ENCODE measurements at places on chromosomes 1 and 21.
A peak's percentile ranks its signal among the peaks of the same experiment; 100 is the strongest.

- no peak for DNase-seq
Observed at GRCh38 chr21:19010996-19011395, 607.4 kb upstream of the TMPRSS15 start.

GRCh38 chr1:32962248-32962896, 2.2 kb downstream of the RNF19B start:
- no peak for DNase-seq

GRCh38 chr1:156241311-156241811, 623 bp upstream of the BGLAP start:
- no peak for DNase-seq

DNA sequence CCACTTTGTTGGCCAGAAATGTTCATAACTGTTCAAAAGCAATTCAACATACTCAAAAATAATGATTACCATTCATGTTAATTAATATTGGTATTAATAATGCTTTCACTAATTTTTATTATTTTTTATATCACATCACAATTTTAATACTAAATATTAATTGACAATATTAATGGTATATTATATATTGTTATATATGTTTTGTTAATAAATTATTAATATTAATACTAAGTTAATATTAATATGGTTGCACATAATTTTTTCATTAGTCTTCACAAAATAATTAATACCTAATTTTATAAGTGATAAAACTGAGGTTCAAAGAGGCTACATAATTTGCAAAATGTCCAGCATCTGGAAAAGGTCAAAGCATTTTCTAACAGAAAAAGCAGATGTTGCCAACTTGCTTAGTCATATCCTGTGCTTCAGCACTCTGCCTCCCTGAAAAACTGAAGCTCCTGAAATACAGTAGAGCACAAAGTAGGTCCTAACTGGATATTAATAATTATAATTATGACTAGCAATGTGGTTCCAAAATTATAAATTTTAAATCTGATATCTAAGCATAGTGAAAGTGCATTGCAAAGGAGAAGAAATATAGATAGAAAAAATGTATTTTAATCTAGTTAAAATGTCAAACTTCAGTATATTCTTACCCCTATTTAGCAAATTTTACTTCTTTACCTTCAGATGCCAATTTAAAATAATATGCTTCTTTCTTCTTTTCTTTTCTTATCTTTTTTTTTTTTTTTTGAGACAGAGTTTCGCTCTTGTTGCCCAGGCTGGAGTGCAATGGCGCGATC, 123.2 kb upstream of the TNFSF4 start:
- DNase-seq: no peak

GRCh38 chr1:22584001-22584562, 20.8 kb downstream of the EPHA8 start:
- no peak for DNase-seq

GRCh38 chr1:207152792-207153468, 48.9 kb downstream of the C4BPA start:
- DNase-seq: no peak

DNA sequence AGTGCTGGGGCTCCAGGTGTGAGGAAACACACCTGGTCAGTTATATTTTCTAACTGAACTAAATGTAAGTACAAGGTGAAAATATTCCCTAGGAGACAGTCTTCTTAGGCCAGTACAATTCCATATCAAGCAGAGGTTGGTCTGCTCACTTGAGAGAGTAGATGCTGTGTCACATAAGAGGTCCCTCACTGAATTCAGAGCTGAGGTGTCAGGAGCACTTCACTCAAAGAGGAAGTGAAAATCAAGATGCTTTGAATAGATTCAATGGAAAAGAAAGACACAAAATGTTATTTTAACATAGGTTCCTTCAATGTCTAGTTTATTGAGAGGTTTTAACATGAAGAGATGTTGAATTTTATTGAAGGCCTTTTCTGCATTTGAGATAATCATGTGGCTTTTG, 4.3 kb upstream of the FCRL3 start:
- no peak for DNase-seq

GRCh38 chr1:243663651-243664050, 186.4 kb downstream of the AKT3 start:
- DNase-seq: no peak

- no peak for DNase-seq
Observed at GRCh38 chr1:42720868-42721267, 19.2 kb downstream of the CLDN19 start.

GRCh38 chr1:229253151-229253974, 17.5 kb upstream of the RAB4A start:
- DNase-seq: peak; percentile 86

- DNase-seq: no peak
Observed at GRCh38 chr1:43542527-43543458, 12.1 kb downstream of the PTPRF start.

- DNase-seq: no peak
Observed at GRCh38 chr1:171769754-171770153, 11.7 kb upstream of the METTL13 start.

GRCh38 chr1:19013826-19014548, 57.5 kb upstream of the IFFO2 start:
- no peak for DNase-seq

DNA sequence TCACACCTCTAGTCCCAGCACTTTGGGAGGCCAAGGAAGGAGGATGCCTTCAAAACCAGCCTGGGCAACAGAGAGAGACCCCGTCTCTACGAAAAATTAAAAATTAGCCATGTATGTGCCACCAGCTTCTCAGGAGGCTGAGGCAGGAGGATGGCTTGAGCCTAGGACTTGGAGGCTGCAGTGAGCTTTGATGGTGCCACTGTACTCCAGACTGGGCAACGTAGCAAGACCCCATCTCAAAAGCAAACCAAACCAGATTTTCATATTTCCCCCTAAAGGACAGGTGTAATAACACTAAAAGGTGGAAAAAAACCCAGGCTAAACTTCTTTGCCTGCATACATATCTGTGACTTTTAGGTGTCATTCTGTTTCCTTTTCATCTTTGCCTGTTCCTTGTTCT, 3.7 kb downstream of the UCK2 start:
- DNase-seq: no peak

DNA sequence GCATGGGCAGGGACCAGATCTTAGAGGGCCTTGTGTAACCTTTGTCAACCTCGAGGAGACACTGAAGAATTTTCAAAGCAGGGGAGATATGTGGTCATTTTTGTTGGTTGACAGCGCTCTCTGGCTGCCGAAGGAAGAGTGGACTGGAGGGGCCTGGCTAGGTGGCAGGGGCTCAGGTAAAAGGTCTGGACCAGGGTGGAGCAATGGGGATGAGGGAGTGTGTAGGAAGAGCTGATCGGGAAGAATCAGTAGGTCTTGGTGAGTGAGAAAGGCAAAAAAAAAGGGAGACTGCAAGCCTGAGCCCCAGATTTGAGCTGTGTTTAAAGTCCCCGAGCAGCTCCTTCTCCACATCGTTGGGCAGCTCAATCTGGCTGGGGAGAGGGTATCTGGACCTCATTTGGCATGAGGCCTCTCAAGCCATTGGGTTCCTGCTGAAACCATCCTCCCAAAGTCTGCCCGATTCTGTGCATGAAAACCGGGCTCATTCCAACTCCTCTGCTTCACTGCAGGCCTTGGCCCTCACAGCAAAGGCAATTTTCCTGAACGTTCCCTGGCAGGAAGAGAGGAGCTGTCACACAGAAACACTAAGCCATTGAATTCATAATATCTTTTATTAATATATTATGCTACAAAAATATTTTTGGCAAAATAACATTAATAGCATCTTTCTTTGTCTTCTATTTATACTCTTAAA, 237.1 kb downstream of the TRABD2B start:
- DNase-seq: no peak

- DNase-seq: no peak
Observed at GRCh38 chr1:246005067-246005466, 502.0 kb downstream of the SMYD3 start.

DNA sequence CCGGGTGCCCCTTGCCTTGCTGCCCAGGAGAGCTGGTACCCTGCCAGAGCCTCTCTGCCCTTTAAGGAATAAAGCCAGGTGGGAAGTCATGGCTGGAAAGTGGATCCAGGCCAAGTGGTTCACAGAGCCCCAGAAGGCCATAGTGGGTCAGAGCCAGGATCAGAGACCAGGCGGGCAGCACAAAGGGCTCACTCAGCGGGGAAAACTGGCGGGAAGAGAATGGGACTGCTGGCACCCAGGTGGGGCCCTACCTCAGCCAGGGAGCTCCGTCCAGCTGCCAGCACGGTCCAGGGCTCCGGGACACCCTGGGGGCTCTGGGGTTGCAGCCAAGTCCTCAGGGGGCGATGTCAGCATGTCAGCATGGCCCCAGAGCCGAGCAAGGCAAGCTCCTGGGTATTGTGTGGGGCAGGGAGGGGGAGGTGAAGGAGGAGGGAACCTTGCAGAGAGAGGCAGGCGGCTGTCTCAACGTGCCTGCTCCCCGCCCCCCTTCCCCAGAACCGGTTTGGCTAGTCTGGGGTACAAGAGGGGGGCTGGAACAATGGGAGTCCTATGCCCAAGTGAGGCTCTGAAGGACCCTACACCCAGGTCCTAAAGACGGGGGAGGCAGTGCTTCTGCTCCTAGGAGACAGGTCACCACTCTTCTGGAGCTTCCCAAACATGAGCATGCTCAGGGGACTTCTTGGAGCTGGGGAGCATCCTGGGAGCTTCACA, at the start of gene ARHGEF19:
ARHGEF19 (minus strand) TSS at position 402 of the 711 bp plus-strand sequence. CDS start 3,598 bp downstream, outside the sequence.
- peak; percentile 94 for DNase-seq

DNA sequence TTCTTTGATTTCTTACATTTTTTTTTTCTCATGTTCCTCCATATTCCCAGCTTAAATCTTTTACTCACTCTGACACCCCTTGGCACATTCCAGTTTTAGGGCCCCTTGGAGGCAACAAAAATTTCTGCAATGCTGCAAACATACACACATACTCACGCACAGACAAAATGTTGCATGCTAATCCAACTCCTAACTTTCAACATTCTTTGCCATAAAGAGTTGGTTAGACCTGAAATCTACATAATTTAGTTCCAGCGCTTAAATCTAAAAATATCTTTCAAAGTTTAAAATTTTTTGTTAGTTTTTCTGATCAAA, 103.9 kb downstream of the PTPN14 start:
- DNase-seq: no peak

- DNase-seq: peak; percentile 51
Observed at GRCh38 chr1:27147842-27148518, 6.9 kb downstream of the SLC9A1 start.

DNA sequence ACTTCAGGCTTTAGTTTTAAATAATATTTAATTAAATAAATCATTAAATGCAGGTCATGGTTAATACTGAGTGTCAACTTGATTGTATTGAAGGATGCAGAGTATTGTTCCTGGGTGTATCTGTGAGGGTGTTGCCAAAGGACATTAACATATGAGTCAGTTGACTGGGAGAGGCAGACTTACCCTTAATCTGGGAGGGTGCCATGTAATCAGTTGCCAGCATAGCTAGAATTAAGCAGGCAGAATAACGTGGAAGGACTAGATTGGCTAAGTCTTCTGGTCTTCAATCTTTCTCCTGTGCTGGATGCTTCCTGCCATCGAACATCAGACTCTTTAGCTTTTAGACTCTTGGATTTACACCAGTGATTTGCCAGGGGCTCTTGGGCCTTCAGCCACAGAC, 85.3 kb downstream of the MAP3K21 start:
- no peak for DNase-seq

DNA sequence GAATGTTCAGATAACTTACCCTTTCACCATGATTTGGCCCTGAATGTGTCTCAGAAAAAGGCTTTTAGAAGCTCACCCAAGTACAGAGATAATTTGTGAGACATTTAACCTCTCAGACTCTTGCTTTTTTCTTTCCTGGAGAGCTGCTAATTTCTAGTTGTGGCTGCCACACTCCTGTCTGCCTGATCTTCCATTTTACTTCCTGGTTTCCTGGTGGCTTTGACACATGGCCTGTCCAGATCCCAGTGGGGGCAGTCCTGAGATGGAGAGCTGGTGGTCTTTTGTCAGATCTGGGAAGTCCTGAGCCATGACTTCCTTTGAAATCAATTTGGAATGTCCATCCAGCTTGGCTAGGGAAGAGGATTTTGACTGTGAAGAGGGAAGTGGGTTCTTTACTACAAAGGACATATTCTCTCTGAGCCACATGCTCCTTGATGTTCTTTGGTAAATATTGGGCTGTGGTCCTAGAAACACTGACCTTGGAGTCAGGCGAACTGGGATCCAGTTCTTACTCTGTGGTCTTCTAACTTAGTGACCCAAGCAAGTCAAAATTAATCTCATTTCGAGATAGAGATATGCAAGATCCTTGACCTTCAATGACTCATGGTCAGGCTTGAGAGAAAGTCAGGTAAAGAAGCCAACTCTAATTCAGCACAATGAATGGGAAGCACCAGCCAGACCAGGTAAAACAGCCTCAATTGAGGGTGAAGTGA, 78.0 kb upstream of the HSD17B7 start:
- DNase-seq: no peak

DNA sequence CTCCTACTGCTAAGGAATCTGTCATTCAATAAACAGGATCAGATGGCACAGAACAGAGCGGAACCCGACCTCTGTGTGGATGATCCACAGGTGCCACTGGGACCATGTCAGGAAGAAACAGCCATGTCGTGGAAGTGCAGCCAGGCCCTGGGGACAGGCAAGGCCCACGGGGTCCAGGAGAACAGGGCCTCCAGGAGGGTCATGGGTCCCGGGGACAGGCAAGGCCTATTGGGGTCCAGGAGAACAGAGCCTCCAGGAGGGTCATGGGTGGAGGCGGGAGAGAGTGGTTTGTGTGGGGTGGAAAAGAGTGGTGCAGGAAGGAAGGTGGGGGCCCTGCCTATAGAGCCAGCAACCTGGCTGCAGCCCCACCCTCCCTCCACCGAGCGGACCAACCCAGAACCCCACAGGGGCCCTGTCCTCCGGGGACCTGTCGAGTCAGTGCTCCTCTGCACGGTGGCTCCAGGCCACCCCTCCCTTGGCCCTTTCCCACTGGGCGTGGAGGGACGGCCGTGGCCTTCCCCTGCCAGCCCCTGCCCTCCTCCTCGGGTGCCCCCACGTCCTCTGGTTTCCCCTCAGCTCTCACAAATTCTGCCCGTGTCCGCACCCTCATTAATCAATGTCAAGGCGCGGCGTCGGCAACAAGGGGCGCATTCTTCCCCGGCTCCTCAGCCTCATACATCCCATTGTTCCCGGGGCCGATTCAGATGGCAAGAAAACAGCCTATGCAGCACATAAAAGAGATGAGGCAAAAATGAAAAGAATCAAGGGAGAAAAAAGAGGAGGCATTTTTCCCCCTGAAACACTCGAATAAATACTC, 146.4 kb downstream of the PRDM16 start:
- no peak for DNase-seq

- DNase-seq: peak; percentile 85
Observed at GRCh38 chr1:152188673-152189591, 29.9 kb upstream of the RPTN start.
